ENCODE measurements at places on chromosomes 5 and 9. TPM values are rescaled to one million over a fixed set of nuclear protein-coding genes. Genes with fewer than 3 reads are reported as not detected.
A peak's percentile ranks its signal among the peaks of the same experiment; 100 is the strongest.

GRCh38 chr9:121299467-121300282, 31.7 kb downstream of the GSN start:
- peak overlapping the region; percentile 94 for H3K27ac ChIP-seq
- no peak for DNase-seq
- peaks cover 93% of the 10 kb centered on the region for H3K4me1 ChIP-seq
- H3K36me3 ChIP-seq = peaks cover 11% of the 10 kb centered on the region
- peak overlapping the region; percentile 67 for H3K4me3 ChIP-seq
- H3K27me3 ChIP-seq = no peaks in the 10 kb centered on the region

GRCh38 chr9:86695910-86696424, 251.3 kb downstream of the GAS1 start:
- H3K36me3 ChIP-seq = no peaks in the 10 kb centered on the region
- no peaks in the 10 kb centered on the region for H3K4me1 ChIP-seq
- DNase-seq = no peak
- H3K27ac ChIP-seq = no peak overlapping the region
- H3K27me3 ChIP-seq = no peaks in the 10 kb centered on the region

GRCh38 chr5:9686216-9686615, 56.1 kb upstream of the TAS2R1 start:
- no peak overlapping the region for H3K4me3 ChIP-seq
- no peak overlapping the region for H3K27ac ChIP-seq
- no peak for DNase-seq
- no peaks in the 10 kb centered on the region for H3K27me3 ChIP-seq
- H3K4me1 ChIP-seq = no peaks in the 10 kb centered on the region

The FSD1L gene
- 5.1 TPM for total RNA-seq

- H3K4me3 ChIP-seq = no peak overlapping the region
- H3K36me3 ChIP-seq = no peaks in the 10 kb centered on the region
- peaks cover 7% of the 10 kb centered on the region for H3K4me1 ChIP-seq
- DNase-seq = no peak
- H3K27ac ChIP-seq = no peak overlapping the region
- H3K27me3 ChIP-seq = no peaks in the 10 kb centered on the region
Measured at GRCh38 chr5:119418606-119419100, 33.6 kb upstream of the HSD17B4 start.

DNA sequence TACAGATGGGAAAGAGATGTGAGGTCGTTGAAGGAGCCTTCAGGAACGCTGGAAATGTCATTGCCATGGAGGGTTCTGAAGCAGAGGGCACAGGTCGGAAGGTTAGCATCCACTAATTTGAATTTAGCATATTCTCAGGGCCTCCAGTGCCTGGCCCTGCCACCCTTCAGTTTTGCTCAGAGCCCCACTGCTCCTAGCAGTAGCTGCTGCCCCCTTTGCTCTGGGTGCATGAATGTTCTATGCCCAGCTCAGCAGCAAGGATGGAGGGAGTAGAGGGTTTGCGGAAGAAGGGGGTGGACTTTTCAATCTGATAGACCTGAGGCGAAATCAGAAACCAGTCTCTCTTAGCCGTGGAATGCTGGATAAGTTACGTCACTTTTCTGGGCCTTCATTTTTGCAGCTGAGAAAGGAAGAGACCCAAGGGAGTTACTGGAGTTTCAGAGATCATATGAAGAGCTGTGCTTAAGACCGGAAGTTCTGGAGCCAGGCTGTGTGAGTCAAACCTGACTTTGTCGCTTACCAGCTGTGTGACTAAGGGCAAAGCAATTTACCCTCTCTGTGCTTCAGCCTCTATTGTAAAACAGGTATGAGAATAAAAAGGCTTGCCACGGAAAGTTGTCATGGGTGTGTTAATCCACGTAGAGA, 133.2 kb upstream of the PANK3 start:
- H3K27me3 ChIP-seq = peaks cover 10% of the 10 kb centered on the region
- no peaks in the 10 kb centered on the region for H3K4me1 ChIP-seq
- no peak for DNase-seq
- H3K4me3 ChIP-seq = no peak overlapping the region
- no peak overlapping the region for H3K27ac ChIP-seq

The PCDHA1 gene
- not detected for total RNA-seq

GRCh38 chr5:120405923-120406322, 58.2 kb upstream of the PRR16 start:
- no peak overlapping the region for H3K4me3 ChIP-seq
- H3K27me3 ChIP-seq = no peaks in the 10 kb centered on the region
- H3K36me3 ChIP-seq = no peaks in the 10 kb centered on the region
- no peak overlapping the region for H3K27ac ChIP-seq
- no peaks in the 10 kb centered on the region for H3K4me1 ChIP-seq

DNA sequence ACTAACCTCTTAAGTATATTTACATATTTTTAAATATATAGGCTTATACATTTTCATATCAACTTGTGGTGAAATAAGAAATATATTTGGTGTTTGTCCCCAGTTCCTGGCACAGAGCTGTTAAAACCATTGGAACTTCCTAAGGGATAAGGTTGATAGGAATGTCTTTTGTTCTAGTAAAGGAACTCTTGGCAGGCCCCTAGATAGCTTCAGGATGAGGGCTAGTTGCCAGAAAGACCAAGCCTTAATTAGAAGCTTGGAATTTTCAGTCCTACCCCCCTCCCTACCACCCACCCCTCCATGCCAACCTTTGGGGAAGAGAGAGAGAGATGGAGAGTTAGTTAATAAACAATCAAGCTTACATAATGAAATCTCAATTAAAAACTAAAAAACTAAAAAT, 638.6 kb upstream of the ACO1 start:
- no peaks in the 10 kb centered on the region for H3K36me3 ChIP-seq
- no peak for DNase-seq
- no peaks in the 10 kb centered on the region for H3K27me3 ChIP-seq
- H3K4me3 ChIP-seq = no peak overlapping the region
- no peaks in the 10 kb centered on the region for H3K4me1 ChIP-seq

- H3K4me3 ChIP-seq = no peak overlapping the region
- H3K27me3 ChIP-seq = no peaks in the 10 kb centered on the region
- DNase-seq = peak; percentile 3
- no peaks in the 10 kb centered on the region for H3K4me1 ChIP-seq
- peaks cover 15% of the 10 kb centered on the region for H3K36me3 ChIP-seq
- no peak overlapping the region for H3K27ac ChIP-seq
Measured at GRCh38 chr5:94691949-94692348, 73.5 kb downstream of the SLF1 start.

DNA sequence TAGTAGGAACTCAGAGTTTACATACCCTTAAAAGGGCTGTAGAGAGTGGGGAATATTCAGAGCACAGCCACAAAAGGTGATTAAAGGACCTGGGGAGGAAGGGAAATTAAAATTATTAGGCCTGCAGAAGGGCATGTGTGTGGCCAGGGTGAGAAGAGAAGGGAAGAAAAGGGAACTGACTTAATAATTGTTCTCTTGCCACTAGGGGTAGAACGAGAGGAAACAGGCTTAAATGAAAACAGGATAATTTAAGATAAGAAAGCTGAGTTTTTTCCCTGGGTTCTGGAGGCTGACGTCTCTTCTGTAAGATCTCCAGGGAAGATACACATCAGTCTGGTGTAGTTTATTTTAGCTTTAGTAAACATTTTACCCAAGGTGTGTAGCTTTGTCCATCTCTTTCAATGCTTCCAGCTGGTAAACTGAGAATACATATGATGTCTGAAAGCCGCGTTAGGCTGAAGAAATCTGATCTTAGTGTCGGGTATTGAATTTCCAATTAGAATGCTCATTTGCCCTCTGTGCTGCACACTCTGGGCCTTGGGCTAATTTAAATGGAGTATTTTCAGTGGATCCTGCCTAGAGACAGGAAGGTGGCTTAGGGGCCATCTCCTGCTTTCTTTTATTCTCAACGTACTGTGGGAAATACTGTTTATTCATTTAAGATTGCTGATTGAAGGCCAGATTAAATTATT, 416.8 kb downstream of the TMEM38B start:
- H3K36me3 ChIP-seq = no peaks in the 10 kb centered on the region
- no peak for DNase-seq
- H3K27me3 ChIP-seq = no peaks in the 10 kb centered on the region
- no peaks in the 10 kb centered on the region for H3K4me1 ChIP-seq
- no peak overlapping the region for H3K4me3 ChIP-seq
- H3K27ac ChIP-seq = no peak overlapping the region

The RNF183 gene
- 0.13 TPM for total RNA-seq

DNA sequence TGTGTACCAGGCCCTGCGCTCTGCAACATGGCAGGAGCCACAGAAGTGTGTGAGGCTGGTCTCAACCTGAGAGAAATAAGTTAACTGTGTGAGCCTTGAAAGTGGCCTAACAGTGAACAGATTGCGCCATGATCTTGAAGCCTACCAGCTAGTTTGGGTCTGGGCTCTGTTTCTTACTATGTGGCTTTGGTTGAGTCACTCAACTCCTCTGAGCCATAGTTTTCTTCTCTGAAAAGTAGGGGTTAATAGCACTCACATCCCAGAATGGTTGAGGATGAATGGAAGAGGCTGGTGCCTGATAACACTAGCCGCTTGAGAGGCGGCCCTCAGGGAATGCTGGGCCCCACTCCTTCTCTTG, 121.5 kb downstream of the RGS3 start:
- H3K4me1 ChIP-seq = peaks cover 17% of the 10 kb centered on the region
- no peaks in the 10 kb centered on the region for H3K27me3 ChIP-seq
- H3K4me3 ChIP-seq = no peak overlapping the region
- peaks cover 10% of the 10 kb centered on the region for H3K36me3 ChIP-seq

GRCh38 chr9:110427497-110428104, 89.9 kb upstream of the TXNDC8 start:
- no peaks in the 10 kb centered on the region for H3K36me3 ChIP-seq
- no peak overlapping the region for H3K4me3 ChIP-seq
- no peaks in the 10 kb centered on the region for H3K27me3 ChIP-seq
- peak; percentile 18 for DNase-seq
- H3K27ac ChIP-seq = no peak overlapping the region

- peaks cover 11% of the 10 kb centered on the region for H3K4me1 ChIP-seq
- peaks cover 26% of the 10 kb centered on the region for H3K27me3 ChIP-seq
- no peak overlapping the region for H3K4me3 ChIP-seq
- H3K36me3 ChIP-seq = no peaks in the 10 kb centered on the region
- DNase-seq = no peak
- no peak overlapping the region for H3K27ac ChIP-seq
Measured at GRCh38 chr5:6490693-6491092, 42.0 kb downstream of the UBE2QL1 start.

GRCh38 chr5:41966401-41967105, 41.5 kb downstream of the FBXO4 start:
- H3K27me3 ChIP-seq = no peaks in the 10 kb centered on the region
- no peak for DNase-seq
- no peaks in the 10 kb centered on the region for H3K4me1 ChIP-seq
- no peak overlapping the region for H3K27ac ChIP-seq
- H3K36me3 ChIP-seq = no peaks in the 10 kb centered on the region

DNA sequence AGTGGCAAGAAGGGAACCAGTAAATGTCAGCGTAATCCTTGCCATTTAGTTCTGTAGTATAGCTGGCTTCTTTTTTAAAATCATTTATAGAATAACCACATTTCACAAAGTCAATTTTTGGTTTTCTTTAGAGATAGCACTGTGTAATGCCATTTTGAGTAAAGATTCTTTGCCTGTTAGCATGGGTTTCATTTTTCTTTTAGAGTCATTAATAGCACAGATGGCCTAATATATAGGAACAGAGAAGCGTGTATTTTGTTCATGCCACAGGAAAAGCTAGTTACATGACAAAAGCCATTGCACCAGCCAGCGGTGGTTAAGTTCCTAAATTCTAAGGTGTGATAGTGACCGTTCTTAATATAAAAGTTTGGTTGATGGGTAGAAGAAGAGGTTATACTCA, 1363.9 kb downstream of the MAT2B start:
- no peak for DNase-seq
- H3K4me3 ChIP-seq = no peak overlapping the region
- H3K27ac ChIP-seq = no peak overlapping the region
- no peaks in the 10 kb centered on the region for H3K27me3 ChIP-seq

DNA sequence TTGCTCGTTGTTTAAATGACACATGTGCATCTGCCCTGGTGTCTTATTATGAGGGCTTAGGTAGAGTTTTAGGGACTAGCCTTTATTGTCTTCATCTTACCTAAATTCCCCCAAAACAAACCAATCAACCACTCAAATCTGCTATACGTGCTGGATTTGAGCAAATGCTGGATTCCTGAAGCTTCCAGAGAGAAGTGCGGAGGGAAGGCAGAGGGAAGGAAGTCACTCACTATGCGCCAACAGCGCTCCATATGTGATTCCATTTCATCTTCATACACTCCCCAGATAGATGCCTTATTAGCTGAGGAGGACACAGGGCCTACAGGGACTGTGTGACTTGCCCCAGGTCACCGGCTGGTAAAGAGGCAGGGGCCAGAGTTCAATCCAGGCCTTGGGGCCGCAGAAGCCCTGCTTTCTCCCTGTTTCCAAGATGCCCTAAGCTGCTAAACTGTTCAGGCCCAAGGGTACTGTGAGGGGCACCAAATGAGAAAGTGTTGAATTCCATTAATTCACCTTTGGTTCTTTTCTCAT, 63.5 kb downstream of the OTULIN start:
- H3K4me1 ChIP-seq = peaks cover 28% of the 10 kb centered on the region
- no peaks in the 10 kb centered on the region for H3K27me3 ChIP-seq

GRCh38 chr9:135051316-135052038, 36.0 kb upstream of the OLFM1 start:
- peaks cover 46% of the 10 kb centered on the region for H3K27me3 ChIP-seq
- no peak overlapping the region for H3K27ac ChIP-seq
- H3K4me3 ChIP-seq = no peak overlapping the region
- no peaks in the 10 kb centered on the region for H3K36me3 ChIP-seq

GRCh38 chr9:114880291-114880745, 50.1 kb downstream of the TNFSF8 start:
- DNase-seq = no peak
- no peak overlapping the region for H3K27ac ChIP-seq
- H3K36me3 ChIP-seq = no peaks in the 10 kb centered on the region
- peaks cover 16% of the 10 kb centered on the region for H3K4me1 ChIP-seq

The FSTL4 gene
- 1.9 TPM for total RNA-seq

The UBE2D2 gene
- total RNA-seq = 109 TPM

Data from HepG2 (cell line).